Brain (organoid and tissue), 16 donors: ENCODE measurements at places on chromosomes 11 and 22.

GRCh38 chr11:14972581-14973495 lies 687 bp upstream of the CALCA start:
- DNase-seq: no peak

DNA sequence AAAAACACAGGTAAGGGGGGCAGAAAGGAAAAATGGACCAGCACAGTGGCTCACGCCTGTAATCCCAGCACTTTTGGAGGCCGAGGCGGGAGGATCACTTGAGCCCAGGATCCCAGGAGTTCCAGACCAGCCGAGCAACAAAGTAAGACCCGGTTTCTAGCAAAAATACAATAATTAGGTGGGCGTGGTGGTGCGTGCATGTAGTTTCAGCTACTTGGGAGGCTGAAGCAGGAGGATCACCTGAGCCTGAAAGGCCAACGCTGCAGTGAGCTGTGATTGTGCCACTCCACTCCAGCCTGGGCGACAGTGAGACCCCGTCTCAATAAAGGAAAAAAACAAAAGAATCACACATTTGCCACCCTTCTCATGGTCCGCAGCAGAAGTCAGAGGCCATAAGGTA lies 519.4 kb downstream of the BRD1 start:
- DNase-seq: no peak

GRCh38 chr22:20433686-20434241 lies 3.9 kb downstream of the SCARF2 start:
- no peak for DNase-seq

DNA sequence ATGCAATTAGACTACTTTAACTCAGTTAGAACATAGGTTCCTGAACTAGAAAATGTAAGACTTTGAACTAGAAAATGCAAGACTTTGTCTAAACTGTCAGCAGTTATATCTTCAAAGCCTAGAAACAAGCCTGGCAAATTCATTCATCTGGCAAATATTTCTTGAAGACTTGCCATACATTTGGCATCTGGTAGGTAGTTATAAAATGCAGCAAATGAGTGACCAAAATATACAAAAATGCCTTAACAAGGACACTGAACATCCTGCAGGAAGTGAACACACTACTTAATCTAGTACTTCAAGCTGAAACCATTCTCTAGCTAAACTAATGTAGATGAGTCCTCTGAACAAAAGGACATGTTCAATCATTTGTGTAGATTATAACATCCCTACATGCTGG lies 84.7 kb upstream of the SCUBE2 start:
- no peak for DNase-seq

DNA sequence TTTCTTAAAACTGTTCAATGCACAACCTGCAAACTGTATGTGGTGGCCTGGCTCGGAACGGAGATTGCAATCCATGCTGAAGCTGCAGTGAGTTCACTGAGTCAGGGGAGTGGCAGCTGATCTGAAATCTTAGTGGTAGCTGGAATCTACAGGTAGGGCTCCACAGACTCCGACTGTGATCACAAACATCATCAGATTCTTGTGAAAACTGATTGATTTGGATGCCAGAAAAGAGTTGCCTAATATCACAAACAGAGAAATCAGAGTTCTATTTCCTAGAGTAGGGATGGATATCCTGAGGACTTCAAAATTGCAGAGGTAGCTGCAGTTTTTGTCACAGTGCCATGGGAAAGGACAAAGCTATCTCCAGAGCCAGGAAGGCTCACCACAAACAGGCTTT lies 57.5 kb upstream of the SC5D start:
- DNase-seq: no peak

GRCh38 chr22:20010307-20011122 lies 6.1 kb downstream of the ARVCF start:
- no peak for DNase-seq

DNA sequence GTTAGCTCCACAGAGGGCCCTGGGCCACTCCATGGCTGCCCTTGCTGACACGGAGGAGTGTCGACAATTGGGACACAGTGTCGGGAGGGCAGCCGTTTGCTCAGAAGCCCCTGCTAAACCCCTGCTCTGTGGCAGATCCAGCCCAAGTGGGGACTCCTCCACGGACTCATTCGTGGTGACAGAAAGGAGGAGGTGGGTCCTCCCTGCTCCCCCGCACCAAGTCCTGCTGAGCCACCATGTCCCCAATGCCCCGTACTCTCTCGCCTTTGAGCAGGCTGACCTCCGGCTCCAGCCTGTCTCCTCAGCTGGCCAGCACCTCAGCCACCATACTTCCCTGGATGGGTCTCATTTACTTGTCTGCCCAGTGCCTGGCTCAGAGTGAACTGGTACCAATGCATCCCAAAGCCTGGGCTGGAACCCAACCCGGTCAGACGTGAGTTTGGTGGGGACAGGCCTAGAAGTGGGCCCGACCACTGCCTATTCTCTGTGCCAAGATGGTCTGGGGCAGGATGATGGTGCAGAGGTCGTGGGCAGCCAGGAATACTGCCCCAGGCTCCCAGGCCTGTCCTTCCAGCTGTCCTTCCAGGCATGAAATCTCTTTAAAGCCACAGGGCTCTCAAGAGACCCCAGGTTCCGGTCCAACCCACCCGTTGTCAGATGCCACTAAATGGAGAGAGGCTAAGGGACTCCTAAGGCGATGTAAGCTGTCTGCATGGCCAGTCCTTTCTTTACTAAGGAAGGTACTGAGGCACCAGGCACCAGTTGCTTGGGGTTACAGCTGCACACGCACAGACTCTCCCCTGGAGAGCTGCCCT lies 4.3 kb downstream of the CBX6 start:
- no peak for DNase-seq
